ENCODE measurements at places on chromosomes 5 and 9.

- peak; percentile 62 for DNase-seq
These were observed 9.6 kb upstream of the UBTD2 start for GRCh38 chr5:172293054-172293744.

- peak; percentile 85 for DNase-seq
These were observed 1771.7 kb upstream of the CDH9 start for GRCh38 chr5:28809811-28810750.

DNA sequence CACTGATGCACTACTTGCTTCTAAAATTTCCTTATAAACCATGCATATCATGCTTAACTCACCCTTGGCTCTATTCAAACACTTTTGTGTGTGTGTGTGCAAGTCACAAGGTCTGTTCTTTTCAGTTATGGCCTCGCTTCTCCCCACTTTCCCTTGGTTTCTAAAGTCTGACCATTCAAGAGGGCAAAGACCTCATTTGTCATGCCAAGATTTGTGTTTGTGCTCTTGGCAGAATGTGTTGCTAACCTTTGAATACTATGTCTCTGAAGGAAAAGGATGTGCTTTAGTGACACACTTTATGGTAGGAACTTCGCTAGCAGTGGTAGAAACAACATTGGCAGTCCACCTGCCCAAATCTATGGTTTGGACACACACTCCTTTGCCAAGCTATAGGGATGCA, 50.4 kb downstream of the SNX18 start:
- no peak for DNase-seq

DNA sequence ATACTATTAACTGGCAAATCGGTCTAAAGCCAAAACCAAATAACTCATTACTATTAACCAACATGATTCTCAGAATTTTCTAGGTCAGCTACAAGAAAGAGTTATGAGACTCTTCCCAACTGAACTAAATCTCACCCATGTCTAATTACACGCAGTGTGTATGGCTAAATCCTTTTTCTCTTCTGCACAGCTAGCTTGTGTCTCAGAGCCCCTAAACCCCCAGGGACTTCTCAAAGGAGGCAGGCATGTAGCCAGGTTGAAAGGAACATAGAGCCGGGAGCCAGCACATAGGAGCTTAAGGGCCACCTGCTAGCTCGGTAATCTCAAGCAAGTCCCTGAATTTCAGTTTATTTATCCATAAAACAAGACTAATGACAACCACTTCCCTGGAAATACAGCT, 2.2 kb upstream of the GZMK start:
- DNase-seq, result no peak

DNA sequence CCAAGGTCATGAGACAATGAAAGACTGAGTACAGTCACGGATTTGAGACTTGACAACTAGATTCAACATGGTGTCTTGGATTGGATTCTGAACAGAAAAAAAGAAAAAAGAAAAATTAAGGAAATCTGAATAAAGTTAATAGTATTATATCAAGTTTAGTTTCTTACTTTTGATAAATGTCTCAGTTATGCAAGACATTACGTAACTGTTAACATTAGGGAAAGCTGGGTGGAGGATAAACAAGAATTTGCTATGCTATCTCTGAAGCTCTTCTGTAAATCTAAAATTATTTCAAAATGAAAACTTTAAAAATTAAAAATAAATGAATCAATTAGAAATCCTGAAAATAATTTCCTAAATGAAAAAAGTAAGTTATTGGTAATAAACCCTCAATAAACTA, 14.4 kb upstream of the DCAF12 start:
- DNase-seq, result no peak

GRCh38 chr5:29498412-29498811, 1695.1 kb upstream of the CDH6 start:
- no peak for DNase-seq

GRCh38 chr9:135087899-135088347, 455 bp downstream of the OLFM1 start:
- DNase-seq, result no peak

DNA sequence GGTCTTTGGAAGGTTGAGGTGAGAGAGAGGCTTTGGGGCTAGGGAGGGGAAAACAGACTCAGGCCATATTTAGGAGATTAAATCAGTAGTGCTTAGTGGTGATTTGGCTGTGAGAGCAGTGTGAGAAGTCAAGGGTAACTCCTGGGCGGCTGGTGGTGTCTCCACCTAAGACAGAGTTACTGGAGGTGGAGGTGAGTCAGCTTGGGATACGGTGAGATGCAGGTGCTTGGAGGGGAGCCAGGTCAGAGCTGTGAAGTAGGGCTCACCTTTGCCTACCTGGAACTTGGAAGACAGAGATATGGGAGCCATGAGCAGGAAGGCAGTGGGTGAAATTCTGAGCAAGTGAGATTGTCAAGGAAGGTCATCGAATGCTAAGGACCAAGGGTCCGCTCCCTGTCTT, 24.5 kb downstream of the RGS3 start:
- DNase-seq, result no peak

DNA sequence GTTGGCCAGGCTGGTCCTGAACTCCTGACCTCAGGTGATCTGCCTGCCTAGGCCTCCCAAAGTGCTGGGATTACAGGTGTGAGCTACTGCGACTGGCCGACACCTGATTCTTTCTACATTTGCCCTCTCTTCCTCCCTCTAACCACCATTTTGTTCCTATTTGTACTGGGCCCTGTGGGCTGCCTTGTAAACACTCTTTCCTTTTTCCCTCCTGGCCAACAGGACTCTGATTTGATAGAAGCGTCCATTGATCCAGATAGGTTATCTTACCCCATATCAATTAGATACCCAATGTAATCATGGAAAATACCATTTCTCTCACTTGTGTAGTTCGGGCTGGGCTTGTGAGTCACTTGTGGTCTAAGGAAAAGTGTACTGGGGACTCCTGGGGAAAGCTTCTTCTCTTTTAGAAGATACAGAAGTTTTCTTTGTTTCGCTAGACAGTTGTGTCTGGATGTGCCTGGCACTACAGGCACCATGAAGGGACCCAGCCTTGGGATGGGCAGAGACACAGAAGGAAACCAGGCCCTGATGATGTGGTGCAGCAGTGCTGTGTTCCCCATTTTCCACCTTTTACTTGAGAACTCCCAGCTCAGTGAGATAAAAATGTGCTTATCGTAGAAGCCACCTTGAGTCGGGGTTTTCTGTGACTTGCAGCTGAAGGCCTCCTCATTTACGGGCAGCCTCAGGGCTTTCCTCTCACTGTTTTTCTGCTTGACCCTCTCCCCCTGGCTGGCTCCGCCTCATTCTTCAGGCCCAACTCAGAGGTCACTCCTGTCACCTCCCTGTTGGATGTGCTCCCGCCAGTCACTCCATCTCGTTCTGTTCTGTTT, 32.8 kb upstream of the CPEB4 start:
- DNase-seq, result no peak

- peak; percentile 47 for DNase-seq
These were observed 40.6 kb downstream of the TMEM174 start for GRCh38 chr5:73213566-73213998.

GRCh38 chr9:84228130-84228720, 112.3 kb downstream of the SLC28A3 start:
- DNase-seq, result no peak

GRCh38 chr5:150503977-150504620, 3.8 kb upstream of the NDST1 start:
- DNase-seq, result peak; percentile 27

DNA sequence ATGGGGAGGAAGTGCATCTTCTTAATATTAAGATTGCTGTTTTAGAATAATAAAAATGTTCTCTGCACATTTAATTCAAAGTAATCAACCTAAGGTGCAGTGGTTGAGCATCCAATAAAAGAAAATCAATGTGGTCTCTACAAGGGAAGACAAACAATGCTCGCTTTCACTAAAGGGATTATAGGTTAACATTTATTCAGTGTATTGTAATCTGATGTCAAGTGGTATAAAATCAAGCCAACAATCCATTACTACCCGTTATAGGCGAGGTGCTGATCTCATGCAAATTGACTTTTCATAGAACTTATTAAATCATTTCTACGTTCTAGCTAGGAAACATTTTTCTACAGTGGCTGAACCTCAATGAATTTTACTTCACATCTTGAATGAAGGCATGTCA, 773.9 kb downstream of the NR2F1-AS1 start:
- no peak for DNase-seq

GRCh38 chr5:71738662-71739361, 19.7 kb downstream of the CARTPT start:
- DNase-seq, result no peak

DNA sequence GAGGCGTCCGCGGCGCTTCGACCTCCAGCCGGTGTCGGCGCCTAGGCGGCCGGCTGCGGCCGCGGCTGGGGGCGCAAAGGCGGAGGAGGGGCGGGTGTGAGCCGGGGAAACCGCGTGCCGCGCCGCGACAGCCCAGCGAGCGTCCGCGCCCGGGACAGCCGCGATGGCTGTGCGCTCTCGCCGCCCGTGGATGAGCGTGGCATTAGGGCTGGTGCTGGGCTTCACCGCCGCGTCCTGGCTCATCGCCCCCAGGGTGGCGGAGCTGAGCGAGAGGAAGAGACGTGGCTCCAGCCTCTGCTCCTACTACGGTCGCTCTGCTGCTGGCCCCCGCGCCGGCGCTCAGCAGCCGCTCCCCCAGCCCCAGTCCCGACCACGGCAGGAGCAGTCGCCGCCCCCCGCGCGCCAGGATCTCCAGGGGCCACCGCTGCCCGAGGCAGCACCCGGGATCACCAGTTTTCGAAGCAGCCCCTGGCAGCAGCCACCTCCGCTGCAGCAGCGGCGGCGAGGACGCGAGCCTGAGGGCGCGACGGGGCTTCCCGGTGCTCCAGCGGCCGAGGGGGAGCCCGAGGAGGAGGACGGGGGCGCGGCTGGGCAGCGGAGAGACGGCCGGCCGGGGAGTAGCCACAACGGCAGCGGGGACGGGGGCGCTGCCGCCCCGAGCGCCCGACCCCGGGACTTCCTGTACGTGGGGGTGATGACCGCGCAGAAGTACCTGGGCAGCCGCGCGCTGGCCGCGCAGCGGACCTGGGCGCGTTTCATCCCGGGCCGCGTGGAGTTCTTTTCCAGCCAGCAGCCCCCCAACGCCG, 605 bp downstream of the CHSY3 start:
- DNase-seq, result peak; percentile 4

DNA sequence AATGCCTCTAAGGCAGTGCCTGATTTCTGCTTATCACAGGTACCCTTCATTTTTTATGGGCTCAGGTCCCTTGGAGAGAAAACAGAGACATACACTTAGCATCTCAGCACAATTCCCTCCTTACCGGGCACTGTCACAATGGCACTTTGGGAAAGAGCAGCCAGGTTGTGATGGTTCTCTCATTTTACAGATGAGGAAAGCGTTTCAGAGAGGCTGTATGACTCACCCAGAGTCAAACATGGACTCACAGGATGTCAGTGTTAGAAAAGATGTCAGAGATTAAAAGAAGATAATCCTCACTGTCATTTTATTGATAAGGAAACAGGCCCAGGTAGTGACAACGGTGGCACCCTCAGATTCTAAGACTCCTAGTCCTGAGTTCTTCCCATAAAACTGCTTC, 12.0 kb upstream of the SLC31A2 start:
- no peak for DNase-seq

DNA sequence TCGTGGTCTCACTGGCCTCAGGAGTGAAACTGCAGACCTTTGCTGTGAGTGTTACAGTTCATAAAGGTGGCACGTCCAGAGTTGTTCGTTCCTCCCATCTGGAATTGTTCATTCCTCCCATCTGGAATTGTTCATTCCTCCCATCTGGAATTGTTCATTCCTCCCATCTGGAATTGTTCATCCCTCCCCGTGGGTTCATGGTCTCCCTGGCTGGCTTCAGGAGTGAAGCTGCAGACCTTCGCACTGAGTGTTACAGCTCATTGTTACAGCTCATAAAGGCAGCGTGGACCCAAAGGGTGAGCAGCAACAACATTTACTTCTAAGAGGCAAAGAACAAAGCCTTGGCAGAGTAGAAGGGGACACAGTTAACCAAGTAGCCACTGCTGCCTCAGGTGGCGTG, 69.1 kb downstream of the GCNT1 start:
- DNase-seq, result no peak

DNA sequence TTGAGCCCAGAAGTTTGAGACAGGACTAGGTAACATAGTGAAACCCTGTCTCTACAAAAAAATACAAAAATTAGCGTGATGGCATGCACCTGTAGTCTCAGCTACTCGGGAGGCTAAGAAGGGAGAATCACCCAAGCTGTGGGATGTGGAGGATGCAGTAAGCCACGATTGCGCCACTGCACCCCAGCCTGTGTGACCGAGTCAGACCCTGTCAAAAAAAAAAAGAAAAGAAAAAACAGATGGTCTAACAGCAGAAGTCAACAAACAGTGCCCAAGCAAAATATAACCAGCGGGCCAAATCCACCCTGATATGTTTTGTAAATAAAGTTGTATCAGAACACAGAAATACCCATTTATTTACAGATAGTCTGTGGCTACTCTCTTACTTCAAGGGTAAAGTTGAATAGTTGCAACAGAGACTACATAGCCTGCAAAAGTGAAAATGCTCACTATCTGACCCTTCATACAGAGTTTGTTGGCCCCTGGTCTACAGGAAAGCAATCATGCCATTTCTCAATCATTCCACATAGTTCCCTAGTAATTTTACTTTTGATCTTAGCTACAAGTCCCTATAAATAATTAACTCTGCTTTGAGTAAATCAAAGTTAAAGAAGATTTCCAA, 383.7 kb downstream of the TLE1 start:
- DNase-seq, result no peak

GRCh38 chr5:119398727-119399466, 43.1 kb downstream of the TNFAIP8 start:
- DNase-seq, result no peak

GRCh38 chr5:140575309-140575708, 10.7 kb downstream of the SLC35A4 start:
- no peak for DNase-seq

DNA sequence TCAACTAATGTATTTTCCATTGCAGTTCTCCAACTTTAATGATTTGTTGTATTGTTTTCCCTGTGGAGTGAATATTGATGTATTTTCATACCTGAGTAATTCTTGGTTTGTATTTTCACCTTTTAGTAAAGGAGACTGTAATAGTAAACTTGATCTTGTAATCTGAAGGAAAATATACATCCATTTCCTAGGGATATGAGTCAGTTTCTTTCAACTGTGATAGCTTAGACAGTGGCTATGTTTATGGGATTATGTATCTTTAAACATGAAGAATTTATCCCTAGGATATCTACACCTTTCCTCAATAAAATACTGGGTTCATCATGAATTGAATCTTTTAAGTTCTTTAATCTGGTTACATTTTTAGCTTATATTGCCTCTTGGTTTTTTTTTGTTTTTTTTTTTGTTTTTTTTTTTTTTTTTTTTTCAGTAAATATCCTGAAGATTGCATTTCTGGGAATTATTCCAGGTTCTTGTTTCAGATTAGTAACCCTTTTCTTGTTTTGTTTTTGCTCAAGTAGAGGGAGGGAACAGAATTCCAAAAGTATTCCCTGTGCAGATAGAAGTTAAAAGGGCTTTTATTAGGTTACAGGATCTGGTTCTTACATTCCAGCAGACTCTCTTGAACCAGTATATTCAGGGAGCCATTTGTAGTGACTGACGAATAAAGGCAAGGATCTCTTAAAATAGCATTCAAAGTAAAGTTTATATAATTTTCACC, 7.1 kb downstream of the WDR36 start:
- DNase-seq, result no peak

GRCh38 chr9:99391937-99392594, 170.0 kb downstream of the SEC61B start:
- DNase-seq, result no peak

GRCh38 chr9:31573561-31573960, 810.9 kb upstream of the ACO1 start:
- no peak for DNase-seq

Data from NCI-H146 (cell line).